ENCODE measurements at places on chromosomes 12 and 14. TPM values are rescaled to one million over a fixed set of nuclear protein-coding genes. Genes with fewer than 3 reads are reported as not detected.

GALNT8 gene
- total RNA-seq: not detected

ANG gene
- total RNA-seq: 8.4 TPM

AICDA gene
- not detected for total RNA-seq

KRT8 gene
- total RNA-seq: 0.65 TPM

TAS2R43 gene
- total RNA-seq: 3.4 TPM

OR4K13 gene
- not detected for total RNA-seq

EPS8 gene
- total RNA-seq: 47.2 TPM

EFCAB11 gene
- total RNA-seq: 2.8 TPM
